ENCODE measurements at places on chromosomes 4 and X. TPM values are rescaled to one million over a fixed set of nuclear protein-coding genes. Genes with fewer than 3 reads are reported as not detected.

Gene WDFY3
- total RNA-seq: 44.9 TPM

DNA sequence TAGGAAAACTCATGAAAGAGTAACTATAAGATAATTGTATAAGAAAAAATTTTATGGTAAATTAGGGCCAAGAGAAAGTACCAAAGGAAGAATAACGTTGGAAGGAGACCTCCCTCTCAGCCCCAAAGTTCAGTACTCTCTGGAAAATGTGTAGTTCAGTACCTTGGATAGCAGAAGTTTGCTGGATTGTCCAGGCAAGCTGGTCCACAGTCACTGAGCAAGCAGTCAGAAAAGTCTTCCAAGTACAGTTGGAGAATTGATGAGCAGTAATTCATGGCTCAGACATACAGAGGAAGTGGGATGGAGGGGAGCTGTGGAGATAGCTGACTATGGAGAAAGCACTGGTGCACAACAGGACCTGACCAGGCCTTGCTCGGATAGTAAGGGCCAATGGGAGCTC lies 598.2 kb upstream of the NDST4 start:
- H3K36me3 ChIP-seq: no peaks in the 10 kb centered on the region
- no peaks in the 10 kb centered on the region for H3K27me3 ChIP-seq
- H3K27ac ChIP-seq: no peak overlapping the region
- no peaks in the 10 kb centered on the region for H3K4me1 ChIP-seq
- no peak overlapping the region for H3K4me3 ChIP-seq
- no peak for DNase-seq

GRCh38 chr4:110610940-110611831 lies 11.7 kb downstream of the PITX2 start:
- H3K4me3 ChIP-seq: no peak overlapping the region
- no peaks in the 10 kb centered on the region for H3K36me3 ChIP-seq
- no peak for DNase-seq
- H3K27me3 ChIP-seq: no peaks in the 10 kb centered on the region

DNA sequence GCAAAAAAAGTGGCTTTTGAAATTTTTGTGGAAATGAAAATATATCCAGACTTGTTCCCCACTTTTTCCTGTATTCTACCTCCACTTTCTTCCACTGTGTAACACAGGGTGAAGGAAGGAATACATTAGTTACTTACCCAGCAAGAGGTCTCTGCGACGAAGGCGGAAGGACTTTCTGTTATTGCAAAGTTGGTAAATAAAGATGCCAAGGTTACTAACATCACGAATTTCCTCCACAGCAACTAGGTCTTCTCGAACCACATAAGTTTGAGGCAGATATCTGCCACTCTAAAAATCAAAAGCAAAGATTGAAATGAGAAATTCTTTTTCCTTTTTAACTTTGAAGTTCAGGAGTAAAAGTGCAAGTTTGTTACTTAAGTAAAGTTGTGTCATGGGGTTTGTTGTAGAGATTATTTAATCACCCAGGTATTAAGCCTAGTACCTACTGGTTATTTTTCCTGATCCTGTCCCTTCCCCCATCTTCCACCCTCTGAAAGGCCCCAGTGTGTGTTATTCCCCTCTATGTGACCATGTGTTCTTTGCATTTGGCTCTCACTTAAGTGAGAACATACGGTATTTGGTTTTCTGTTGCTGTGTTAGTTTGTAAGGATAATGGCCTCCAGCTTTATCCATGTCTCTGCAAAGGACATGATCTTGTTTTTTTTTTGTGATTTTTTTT lies 5.8 kb downstream of the ITM2A start:
- no peak overlapping the region for H3K4me3 ChIP-seq
- no peaks in the 10 kb centered on the region for H3K36me3 ChIP-seq
- no peaks in the 10 kb centered on the region for H3K27me3 ChIP-seq
- no peak overlapping the region for H3K27ac ChIP-seq

Gene CLCN4
- total RNA-seq: 48.7 TPM

Gene WAS
- 2.9 TPM for total RNA-seq

DNA sequence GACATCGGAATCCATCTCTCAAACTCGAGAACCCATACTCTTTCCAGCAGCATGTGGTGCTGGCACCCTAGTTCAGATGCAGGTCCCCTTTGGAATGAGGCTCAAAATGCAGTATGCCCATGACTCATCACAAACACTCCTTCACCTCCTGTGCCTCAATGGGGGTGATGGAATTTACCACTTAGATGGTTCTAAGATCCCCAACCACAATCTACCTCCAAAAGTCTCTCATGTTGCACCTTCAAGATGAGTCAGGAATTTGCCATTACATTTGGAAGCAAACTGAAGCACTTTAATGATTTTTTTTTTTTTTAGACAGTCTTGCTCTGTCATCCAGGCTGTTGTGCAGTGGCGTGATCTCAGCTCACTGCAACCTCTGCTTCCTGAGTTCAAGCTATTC lies 8.5 kb upstream of the MID1 start:
- no peaks in the 10 kb centered on the region for H3K4me1 ChIP-seq
- DNase-seq: no peak
- H3K27ac ChIP-seq: no peak overlapping the region

- H3K27me3 ChIP-seq: no peaks in the 10 kb centered on the region
- H3K4me1 ChIP-seq: no peaks in the 10 kb centered on the region
- no peak overlapping the region for H3K4me3 ChIP-seq
- no peaks in the 10 kb centered on the region for H3K36me3 ChIP-seq
- no peak for DNase-seq
Observed at GRCh38 chr4:155906554-155907247, 3.2 kb downstream of the TDO2 start.

DNA sequence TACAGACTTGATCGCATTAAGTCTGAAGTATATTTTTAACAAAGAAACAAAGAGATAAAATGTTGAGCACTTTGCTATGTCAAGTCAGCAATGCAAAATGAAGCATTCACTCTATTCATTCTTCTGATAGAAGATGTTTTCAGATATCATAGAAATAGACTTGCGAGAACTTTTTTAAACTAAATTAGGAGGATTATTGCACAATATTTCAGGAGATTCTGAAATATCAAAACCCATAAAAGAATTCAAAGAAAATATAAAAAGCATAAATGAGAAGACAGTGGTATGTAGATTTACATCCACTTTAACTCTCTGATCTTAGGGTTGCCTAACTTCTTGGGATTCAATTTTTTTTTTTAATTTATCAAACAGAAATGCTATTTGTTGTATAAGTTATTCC lies 81.1 kb upstream of the PABPC4L start:
- no peaks in the 10 kb centered on the region for H3K36me3 ChIP-seq
- no peaks in the 10 kb centered on the region for H3K4me1 ChIP-seq
- H3K4me3 ChIP-seq: no peak overlapping the region
- no peak overlapping the region for H3K27ac ChIP-seq
- H3K27me3 ChIP-seq: no peaks in the 10 kb centered on the region

Gene DGKK
- not detected for total RNA-seq

- peak overlapping the region; percentile 94 for H3K27ac ChIP-seq
- H3K36me3 ChIP-seq: peaks cover 26% of the 10 kb centered on the region
- DNase-seq: peak; percentile 58
- H3K4me3 ChIP-seq: peak overlapping the region; percentile 99
- no peaks in the 10 kb centered on the region for H3K27me3 ChIP-seq
Observed at GRCh38 chr4:2260344-2261109, 1.4 kb downstream of the MXD4 start.

- H3K27me3 ChIP-seq: no peaks in the 10 kb centered on the region
- no peak overlapping the region for H3K4me3 ChIP-seq
- no peak for DNase-seq
- H3K36me3 ChIP-seq: no peaks in the 10 kb centered on the region
Observed at GRCh38 chr4:153186046-153186728, 18.1 kb upstream of the TRIM2 start.

DNA sequence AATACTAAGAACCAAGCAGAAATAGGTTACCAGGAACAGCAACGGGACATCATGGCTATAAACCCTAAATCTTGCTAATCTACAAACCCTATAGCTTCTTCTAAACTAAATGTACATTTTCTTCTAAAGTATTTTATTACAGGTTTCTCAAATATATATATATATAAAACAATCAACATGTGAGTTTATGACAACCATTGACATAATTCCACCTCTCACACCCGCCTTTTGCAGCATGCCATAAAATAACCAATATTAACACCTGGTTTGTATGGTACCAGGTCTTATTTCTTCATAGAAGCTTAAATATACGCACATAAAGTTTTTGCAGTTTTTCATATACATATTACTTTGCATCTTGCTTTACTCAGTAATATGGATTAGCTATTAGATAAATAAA lies 955.3 kb upstream of the LCORL start:
- no peak for DNase-seq
- no peak overlapping the region for H3K4me3 ChIP-seq
- H3K27ac ChIP-seq: no peak overlapping the region
- H3K36me3 ChIP-seq: no peaks in the 10 kb centered on the region
- no peaks in the 10 kb centered on the region for H3K27me3 ChIP-seq
